ENCODE measurements at places on chromosomes 16 and 17.

- no peak for DNase-seq
These were observed 31.7 kb downstream of the CDH1 start for GRCh38 chr16:68768771-68769170.

DNA sequence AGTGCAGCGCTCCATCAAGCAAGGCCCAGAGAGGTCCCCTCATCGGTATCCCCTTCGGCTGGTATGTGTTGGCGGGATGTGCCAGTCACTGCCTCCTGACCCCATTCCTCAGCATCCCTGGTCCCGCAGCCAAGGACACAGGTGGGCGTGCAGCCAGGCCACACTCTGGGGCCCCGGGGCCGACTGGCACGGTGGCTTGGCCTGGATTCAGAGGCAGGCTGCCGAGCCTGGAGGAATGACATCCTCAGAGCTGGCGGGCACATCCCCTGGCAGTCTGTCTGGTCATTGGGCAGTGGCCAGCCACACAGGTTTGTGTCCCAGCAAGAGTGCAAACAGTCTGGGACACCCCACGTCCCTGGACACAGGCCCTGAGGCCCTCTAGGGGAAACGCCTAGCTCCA lies 111.1 kb downstream of the SDK2 start:
- no peak for DNase-seq

- no peak for DNase-seq
These were observed 26.3 kb downstream of the GINS2 start for GRCh38 chr16:85662482-85662812.

DNA sequence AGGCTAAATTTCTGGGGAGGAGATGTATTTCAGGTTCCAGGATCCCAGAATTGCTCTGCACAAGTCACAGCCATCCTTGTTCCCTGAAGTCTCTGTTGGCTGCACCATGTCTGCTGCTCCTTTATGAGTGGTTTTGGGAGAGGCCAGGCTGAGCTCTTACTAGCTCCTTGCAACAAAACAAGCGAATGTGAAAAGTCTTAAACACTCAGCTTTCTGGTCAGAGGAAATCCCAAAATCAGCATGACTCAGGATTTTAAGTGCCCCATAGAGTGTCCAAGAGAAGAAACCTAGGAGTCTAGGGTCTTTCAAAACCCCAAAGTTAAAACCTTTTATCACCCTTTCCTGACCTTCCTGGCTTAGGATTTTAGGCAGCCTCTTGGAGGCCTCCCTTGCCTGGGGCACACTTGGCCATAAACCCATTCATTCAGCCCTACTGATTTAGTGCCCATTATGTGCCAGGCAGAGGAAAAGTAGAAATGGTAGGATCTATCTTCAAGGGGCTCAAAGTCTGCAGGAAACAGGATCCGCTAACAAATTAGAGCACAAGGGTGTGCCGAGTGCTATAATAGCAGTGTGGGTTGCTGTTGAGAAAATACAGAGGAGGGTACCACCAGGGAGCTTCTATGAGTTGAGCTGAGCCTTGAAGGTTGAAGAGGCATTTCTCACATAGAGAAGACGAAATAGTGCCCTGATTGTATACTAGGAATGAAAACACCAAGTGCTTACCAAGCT lies 36.9 kb downstream of the SOST start:
- no peak for DNase-seq

- DNase-seq = no peak
These were observed 77.7 kb upstream of the EEF2KMT start for GRCh38 chr16:5175266-5175665.

DNA sequence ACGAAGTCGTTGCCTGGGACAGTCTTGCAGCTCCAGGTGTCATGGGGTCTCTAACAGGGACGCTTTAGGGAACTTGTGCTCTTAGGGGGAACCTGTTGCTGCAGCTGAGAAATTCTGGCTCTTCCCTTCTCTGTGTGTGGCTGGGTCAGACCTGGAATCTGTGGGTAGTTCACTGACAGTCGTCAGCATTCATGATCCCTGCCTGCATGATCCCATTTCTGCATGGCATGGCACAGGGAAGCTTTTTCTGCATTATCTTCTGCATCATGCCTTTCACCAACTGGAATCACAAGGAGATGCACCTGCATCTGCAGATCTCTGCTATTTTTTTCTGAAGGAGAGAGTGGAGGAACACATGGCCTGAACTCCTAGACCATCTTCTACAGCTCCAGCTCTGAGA lies 85.6 kb downstream of the SOX9 start:
- DNase-seq = no peak

GRCh38 chr17:78974635-78975591 lies 4.8 kb downstream of the LGALS3BP start:
- DNase-seq = peak; percentile 91

- DNase-seq = no peak
These were observed 64.1 kb downstream of the NEUROD2 start for GRCh38 chr17:39543664-39544063.

- no peak for DNase-seq
These were observed 25.2 kb upstream of the SMPD3 start for GRCh38 chr16:68473358-68474070.

DNA sequence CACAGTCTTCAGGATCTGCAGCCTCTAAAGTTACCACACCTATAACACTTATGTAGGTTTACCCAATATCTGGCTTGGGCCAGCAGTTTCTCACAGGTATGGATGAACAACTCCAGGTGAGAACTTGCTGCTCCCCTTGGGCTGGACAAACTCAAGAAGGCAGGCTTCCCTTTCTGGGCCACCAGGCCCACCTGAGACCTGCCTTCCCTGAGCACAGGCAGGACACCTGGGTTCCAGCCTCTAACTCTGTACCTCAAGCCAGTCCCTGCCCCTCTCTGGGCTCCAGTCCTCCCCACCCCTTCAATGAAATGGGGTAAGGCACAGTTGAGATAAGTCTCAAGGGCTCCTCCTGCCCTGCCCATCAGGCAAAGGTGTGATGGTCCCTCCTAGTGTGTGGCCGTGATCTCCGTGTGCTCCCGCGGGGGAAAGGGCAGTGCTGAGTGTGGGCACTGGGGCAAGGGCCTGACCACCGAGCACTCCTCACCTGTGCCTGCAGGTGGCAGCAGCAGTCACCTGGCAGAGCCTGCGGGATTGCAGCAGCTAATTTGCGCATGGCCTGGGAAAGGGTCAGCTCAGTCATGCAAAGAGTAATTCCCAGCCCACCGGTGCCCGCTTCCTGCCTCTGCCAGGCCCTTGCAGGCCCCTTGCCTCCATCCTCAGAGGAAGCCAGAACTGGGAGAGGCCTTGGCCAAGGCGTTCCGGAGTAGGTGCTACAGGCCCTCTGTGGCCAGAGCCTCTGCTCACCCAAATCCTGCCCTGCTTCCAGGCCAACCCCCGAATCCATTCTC lies 28.2 kb upstream of the ADGRG1 start:
- peak; percentile 65 for DNase-seq

DNA sequence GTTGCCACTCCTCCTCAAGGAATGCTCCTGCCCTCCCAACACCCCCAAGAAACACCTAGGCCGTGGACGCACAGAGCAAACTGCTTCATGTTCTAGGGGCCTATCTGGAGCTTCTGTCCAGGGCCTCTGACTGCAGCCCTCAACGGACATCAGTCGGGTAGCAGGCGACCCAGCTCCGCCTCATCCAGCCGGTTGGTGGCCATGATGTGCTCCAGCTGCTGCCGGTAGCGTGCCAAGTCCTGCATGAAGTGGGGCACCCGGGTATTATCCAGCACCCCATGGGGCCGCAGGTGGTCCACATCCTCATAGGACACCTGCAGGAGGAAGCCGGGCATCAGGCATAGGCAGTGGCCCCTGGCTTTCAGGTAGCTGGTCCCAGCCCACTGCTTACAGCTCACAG lies 6.3 kb downstream of the NOL3 start:
- DNase-seq = no peak

DNA sequence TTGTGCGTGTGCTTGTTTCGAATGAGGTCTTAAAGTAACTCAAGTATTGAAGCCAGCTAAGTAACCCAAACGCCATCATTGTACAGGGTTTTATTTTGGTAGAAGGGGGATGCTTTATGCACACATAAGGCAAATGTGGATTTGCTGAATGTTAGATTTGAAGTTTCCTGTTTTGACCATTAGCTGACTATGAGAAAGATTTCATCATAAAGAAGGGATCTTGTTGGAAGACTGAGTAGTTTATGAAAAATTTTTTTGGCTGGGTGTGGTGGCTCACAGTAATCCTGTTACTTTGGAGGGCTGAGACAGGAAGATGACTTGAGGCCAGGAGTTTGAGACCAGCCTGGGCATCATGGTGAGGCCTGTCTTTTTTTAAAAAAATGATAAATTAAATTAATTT lies 10.0 kb upstream of the ZFP3 start:
- DNase-seq = no peak

DNA sequence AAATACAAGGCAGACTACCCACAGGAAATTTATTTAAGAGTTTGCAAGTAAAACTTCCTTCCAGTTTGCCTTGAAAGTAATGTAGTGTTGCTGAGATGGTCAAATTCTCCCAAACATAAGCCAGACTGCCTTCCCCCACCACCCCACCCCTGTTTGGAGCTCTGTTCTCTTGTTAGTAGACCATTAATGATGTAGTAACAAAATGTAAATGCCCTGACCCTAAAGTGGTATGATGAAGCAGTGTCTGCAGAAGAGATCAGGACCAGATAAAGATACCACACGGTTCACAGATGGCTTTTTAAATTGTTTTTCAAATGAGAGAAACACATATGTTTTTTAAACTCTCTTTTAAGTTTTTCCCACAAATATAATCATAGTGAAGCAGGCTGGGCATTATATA lies 136.4 kb upstream of the TMEM97 start:
- DNase-seq = no peak

- no peak for DNase-seq
These were observed 408.4 kb upstream of the CDH5 start for GRCh38 chr16:65958086-65958485.

DNA sequence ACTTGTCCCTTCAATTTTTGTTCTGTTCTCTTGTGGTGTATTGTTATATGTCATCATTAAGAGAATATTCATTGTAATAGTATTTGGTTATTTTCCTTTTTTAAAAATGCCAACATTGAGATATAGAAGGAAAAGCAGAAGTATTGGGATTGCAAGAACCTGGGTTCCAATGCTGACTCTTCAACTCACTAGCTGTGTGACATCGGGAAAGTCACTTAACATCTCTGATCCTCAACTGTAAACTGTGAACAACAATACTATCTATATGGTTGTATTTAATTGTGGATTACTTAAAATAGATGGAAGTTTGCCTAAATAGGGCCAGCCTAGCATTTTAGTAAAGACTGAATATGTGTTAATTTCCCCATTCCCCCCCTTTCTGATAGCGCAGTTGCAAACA lies 55.8 kb downstream of the TMEM186 start:
- no peak for DNase-seq

DNA sequence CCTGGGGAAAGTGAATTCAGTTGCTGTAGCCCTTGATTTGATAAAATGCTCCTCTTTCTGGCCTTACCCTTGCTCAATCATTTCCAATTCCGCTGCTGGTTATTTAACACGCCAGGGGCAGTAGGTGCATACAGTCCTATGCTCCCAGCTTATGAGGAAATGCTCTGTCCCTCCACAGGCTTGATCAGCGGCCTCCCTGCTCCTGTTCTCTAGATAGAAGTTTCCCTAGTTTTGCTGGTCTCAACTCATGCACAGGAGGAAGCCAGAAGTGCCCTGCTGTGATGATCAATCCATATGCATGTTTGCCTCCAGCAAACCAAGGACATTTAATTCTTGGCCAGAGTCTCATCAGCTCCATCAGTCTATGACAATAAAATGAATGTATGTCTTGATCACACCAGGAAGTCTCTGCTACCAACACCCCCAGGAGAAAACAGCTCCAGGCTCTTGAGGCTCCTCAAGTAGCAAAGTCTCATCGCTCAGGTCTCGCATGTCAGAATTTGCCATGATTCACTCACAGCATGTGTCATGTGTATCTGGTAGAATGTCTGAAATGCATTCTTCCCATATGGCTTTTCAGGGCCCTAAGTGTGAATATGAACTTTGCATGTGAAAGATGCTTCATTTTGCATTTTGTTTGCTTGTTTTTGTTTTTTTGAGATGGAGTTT lies 208.9 kb downstream of the CDH13 start:
- no peak for DNase-seq

DNA sequence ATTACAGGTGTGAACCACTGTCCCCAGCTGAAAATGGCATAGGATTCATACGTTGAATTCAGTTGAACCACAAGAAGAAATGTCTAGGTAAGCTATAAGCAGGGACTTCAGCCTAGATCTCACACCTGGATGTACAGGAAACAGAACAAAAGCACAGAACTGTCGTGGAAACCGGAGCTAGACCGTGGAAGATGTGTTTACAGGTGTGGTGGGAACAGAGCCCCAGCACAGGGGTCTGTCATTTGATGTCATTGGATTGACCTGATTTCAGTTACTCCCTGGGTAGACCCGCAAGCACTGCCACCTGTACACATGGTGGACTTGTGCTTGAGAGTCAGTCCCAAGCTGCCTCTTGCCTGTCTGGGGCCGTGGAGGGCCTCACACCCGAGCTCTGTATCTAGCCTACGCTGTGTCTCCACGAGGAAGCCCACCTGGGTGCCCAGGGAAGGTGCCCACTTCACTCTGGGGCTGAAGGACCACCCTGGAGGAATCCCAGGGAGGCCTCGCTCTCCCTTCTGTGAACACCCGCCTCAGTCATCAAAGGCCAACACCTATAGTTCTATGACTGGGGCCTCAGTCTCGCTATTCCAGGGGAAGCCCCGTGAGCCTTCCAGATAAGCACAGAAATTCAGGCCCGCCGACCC lies 32.2 kb upstream of the MLKL start:
- DNase-seq = no peak

All from T47D (cell line).